Panc1 (cell line): ENCODE measurements at places on chromosomes 12 and 14.

DNA sequence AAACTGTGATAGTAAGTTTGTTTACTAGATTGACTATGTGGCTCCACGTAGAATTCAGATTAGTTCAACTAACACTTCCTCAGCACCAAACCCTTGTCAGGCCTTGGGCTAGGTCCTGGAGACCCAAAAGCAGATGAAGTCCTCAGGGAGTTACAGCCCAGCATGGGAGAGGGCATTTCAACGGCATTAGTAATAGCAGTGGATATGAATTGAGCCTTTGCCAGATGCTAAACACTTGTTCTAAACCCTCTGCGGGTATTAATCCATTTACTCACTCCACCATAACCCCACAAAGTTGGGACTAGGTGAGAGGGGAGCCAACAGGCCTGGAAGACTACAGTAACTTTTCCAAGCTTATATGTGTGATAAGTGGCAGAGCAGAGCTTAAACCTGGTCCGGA, 714.6 kb downstream of the DIO2 start:
- no peak for DNase-seq

- peak; percentile 80 for DNase-seq
These were observed 37.7 kb downstream of the FGD4 start for GRCh38 chr12:32437095-32437515.

GRCh38 chr12:128383357-128383937, 116.5 kb downstream of the TMEM132C start:
- DNase-seq = no peak

DNA sequence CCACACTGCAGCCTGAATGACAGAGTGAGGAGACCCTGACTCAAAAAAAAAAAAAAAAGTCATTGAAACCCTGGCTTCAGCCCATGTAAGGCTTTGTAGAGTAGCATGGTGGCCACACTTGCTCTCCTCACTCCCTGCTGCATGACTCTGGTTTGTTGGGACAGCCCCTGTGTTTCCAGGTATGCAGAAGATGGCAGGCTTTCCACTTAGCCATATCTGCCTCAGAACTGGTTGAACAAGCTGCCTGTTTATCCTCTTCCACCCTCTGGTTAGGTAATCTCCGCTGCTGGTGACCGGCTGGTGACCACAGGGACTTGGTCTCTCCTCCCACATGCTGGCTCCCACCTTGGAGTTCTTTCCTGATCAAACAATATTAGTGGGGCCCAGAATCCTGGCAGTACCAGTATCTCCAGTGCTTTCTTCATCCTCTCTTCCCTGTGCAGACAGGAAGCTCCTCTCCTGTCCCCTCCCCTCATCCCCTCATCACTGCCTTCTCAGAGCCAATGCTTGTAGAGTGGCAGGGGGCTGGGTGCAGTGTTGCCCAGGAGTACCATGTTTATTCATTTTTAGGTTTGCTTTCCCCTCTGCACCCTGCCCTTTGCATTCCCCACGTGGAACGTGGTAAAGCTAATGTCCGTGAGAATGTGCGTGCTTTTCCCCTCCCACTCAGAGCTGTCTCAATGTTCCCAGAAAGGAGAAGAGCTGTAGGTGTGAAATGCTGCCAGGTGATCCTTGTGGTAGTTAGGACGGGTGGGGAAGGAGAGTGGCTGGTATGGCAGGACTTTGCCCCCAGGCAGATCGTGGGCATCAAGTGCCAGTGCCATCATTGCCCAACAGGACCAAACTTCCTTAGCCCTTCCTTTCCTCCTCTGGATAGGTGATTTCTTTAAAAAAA, 11.3 kb downstream of the ABHD12B start:
- no peak for DNase-seq

DNA sequence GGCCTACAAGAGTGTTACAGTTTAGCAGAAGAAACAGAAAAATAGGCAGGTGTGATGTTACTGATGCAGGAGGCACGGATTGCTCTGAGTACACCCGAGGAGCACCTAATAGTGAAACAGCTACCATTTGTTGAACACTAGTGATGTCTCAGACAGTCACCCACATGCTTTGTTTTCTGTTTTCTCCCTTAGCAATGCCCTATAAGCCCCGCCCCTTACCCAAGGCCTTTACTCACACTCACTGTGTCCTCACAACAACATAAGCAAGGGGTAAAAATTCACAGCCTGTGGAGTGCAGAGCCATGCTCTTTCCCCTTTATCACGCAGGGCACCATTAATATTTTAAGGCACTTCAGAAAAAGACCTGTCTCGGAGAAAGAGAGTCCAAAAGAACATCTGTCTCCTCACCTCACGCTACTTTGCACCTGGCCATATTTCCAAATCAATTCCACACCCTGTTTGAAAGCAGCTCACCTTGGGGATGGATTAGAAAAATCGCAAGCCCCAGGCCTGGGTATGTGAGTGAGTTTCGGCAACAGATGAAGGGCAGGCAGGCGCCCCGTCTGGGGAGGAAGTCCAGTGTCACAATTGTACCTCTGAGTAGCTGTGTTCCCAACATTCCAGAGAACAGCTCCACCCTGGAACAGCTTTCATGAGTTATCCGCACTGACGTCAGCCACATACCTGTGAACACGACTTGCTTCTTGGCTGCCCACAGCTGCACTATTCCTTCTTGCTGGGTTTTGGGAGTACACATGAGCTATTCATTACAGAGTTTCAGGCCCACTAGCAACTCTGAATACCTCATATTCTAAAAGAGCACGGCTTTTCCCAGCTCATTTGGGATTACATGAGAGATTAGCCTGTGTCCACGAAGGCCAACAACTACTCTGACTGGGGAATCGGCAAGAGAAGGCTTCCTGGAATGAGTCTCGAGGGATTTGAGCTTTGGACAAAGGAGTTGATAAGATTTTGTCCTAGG, 26.0 kb downstream of the MAPK1IP1L start:
- DNase-seq = no peak

DNA sequence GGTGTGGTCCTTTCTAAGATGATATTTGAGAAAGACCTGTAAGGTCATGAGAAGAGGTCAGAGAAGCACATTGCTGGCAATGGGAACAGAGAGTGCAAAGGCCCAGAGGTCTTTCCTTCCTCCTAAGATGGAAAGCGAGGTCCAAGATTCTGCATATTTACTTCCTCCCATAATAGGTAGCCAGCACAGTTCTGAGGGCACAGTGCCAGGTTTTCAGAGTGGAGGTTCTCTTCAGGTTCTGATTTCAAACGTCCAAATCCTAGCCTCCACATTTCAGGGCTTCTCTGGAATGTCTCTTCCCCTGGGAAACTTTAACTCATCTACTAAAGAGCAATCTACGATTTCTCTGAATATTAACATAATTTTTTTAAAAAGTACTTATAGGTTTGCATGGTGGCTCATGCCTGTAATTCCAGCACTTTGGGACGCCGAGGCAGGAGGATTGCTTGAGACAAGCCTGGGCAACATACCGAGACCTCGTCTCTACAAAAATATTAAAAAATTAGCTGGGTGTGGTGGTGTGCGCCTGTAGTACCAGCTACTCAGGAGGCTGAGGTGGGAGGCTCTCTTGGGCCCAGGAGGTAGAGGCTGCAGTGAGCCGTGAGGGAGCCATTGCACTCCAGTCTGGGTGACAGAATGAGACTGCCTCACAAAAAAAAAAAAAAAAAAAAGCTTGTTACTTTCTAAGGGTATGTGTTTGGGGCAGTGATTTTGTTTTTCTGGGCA, 526 bp upstream of the MRPL42 start:
- no peak for DNase-seq

DNA sequence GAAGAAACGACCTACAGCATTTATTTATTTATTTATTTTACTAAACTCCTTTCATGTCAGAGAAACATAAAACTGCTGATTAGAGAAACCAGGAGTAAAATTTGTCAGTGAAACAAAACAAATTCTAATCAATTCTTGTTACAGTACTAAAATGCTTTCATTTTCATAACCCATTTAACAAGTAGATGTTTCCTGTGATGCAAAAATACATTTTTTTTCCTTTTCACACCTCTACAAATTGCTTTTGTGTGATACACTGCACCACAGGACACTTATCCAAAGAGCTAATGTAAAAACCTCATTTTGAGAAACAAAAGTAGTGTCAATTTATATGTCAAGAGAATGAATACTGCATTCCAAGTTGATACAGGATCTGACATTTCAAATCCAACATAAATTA, 155.1 kb downstream of the SYT1 start:
- no peak for DNase-seq

GRCh38 chr12:87585882-87586557, 443.2 kb downstream of the C12orf50 start:
- no peak for DNase-seq

- DNase-seq = no peak
These were observed 38.2 kb upstream of the FZD10 start for GRCh38 chr12:130124106-130124505.

DNA sequence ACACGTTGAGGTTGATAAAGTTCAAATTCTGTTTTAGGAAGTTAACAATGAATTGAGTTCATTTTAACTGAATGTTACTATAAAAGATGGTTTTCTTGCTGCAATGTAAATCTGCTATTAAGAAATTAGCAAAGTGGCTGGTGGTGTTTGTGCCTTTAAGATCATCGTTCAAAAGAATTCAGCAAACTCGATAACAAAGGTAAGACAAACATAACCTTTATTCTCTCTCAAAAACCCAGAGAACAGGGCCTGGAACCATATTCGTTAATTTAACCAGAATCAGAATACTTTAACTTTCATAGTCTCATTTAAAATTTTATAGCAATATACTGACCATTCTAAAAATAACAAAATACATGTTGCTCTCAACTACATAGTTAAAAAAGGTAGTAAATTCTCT, 3.4 kb downstream of the TMEM30B start:
- no peak for DNase-seq

DNA sequence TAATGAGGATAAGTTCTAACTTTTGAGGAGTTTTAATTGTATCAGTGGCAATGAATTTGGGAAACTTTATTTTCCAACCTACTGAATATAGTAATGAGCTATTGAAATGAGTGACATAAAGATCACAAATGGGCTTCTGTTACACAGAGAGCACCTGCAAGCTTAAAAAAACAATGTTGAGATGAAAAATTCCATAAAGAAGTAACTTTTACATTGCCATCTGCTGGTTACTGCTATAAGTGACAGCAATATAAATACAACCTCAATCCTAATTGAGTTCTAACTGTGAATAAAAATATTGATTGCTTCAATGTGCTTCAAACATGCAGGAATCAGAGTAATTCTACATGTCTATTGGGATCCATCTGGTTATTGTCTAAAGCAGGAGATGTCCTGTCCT, 14.2 kb downstream of the WIF1 start:
- DNase-seq = no peak

DNA sequence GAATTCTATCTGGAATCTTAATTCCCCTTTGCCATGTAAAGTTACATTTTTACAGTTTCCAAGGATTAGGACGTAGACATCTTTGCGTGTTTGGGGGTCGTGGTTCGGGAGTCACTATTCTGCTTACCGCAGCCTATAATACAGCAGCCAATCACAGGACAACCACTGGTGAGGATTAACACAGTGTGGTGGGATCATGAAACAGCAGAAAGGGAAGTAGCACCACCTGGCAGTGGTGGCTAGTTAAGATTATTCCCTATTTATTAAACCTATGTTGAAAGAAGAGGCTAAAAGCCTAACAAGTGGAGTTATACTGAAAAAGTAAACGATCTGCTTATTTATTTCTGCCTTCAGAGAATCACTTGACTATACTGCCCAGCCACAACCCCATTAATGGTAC, 71.7 kb downstream of the IPO8 start:
- no peak for DNase-seq

DNA sequence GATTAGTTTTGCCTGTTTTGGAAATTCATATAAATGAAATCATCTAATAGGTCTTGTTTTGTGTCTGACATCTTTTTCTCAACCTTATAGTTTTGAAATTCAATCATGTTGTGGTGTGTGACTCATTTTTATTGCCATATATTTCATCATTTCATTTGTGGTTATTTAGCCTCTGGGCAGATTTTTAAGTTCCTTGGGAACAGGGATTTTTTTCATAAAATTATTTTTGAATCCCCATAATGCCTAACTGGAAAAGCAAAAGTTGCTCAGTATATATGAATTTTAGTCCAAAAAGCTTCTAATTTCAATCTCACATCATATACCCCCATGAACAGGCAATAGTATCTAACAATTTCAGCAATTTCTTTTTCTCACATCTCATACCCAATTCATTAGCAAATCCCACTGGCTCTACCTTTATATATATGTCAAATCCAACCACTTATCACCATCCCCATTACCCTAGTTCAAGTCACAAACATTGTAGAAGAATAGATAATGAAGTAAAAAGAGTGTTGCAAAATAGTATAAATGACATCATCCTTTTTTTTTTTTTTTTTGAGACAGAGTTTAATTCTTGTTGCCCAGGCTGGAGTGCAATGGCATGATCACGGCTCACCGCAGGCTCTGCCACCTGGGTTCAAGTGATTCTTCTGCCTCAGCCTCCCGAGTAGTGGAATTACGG, 2.6 kb upstream of the OR6J1 start:
- DNase-seq = no peak

- no peak for DNase-seq
These were observed 48.9 kb upstream of the POC1B start for GRCh38 chr12:89574736-89575208.

DNA sequence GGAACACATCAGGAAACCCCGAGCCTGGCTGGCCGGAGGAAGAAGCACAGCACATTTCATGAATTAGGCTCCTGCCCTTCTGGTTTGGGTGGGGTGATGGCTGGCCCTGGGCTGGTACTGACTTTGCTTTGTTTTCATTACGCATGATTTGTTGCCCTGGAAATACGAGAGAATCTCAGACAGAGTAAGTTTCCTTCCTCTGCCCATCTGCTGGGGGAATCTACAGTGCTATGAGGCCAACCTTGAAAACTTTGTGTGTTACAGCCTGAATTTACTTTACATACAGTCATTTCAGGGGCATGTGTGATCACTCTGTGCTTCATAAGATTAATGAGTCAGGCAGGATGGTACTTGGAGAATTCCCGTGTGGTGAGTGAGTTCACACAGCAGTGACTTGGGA, 20.5 kb upstream of the SLC5A8 start:
- DNase-seq = no peak

- peak; percentile 87 for DNase-seq
These were observed 19.3 kb downstream of the HPD start for GRCh38 chr12:121839106-121839992.

- no peak for DNase-seq
These were observed 25.0 kb downstream of the PRICKLE1 start for GRCh38 chr12:42564556-42564955.

DNA sequence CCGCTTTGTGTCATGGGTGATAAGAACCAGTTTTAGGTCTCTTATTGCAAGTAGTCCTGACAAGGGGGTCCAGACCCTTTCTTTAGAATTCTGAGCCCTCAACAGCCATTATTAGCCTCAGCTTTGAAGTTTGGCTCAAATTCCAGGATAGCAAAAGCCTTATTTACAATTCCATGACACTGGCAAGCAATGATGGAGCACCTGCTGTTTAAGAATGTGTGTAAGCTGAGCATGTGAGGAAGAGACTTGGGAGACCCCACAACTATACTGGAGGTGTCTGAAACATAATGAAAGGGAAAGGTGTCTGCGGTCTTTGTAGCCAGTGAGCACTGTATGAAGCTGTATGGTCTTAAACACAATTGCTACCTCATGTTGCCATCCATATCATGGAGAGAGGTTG, 119.8 kb downstream of the TBX5 start:
- no peak for DNase-seq

- DNase-seq = no peak
These were observed 101.5 kb downstream of the GPR135 start for GRCh38 chr14:59363531-59364226.

GRCh38 chr12:71335151-71335962, 104.2 kb upstream of the LGR5 start:
- no peak for DNase-seq
